ENCODE measurements at places on chromosomes 5 and 9. TPM values are rescaled to one million over a fixed set of nuclear protein-coding genes. Genes with fewer than 3 reads are reported as not detected.

BTNL3 gene
- polyA plus RNA-seq = not detected

FOXD4L3 gene
- 0.33 TPM for polyA plus RNA-seq

GABRP gene
- polyA plus RNA-seq = not detected

FGFR4 gene
- not detected for polyA plus RNA-seq

MZB1 gene
- 1.7 TPM for polyA plus RNA-seq

CCL28 gene
- 14.5 TPM for polyA plus RNA-seq

CAMK4 gene
- polyA plus RNA-seq = 86.0 TPM

All from CD4-positive, CD25-positive, alpha-beta regulatory T cell (primary cell).